NK-92 treated with Interleukin-12 subunit alpha and Interleukin-12 subunit beta, amount 100 ng/mL, for 24 hours (cell line): ENCODE measurements at places on chromosomes 2 and 18.

GRCh38 chr2:235232449-235233433, 261.1 kb upstream of the AGAP1 start:
- no peak for DNase-seq

GRCh38 chr18:25621144-25621543, 269.2 kb upstream of the ZNF521 start:
- DNase-seq, result no peak

DNA sequence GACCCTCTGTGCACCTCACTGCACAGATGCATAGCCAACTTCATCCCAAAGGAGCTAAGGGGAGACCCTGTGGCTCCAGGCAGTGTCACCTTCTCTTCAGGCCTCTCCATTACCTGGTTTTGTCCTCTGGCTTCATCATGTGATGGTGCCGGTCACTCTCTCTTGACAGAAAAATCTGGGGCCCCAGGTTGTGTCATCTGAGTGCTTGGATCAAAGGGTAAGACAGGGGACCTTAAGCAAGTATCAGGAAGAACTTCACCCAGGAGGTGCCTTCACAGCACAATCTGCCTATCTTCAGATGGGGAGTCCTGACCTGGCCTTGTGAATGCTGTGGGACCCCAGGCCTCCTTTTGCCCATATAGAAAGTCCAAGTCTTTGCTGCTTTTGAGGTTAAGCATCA, 104.4 kb downstream of the POLR1A start:
- DNase-seq, result no peak

DNA sequence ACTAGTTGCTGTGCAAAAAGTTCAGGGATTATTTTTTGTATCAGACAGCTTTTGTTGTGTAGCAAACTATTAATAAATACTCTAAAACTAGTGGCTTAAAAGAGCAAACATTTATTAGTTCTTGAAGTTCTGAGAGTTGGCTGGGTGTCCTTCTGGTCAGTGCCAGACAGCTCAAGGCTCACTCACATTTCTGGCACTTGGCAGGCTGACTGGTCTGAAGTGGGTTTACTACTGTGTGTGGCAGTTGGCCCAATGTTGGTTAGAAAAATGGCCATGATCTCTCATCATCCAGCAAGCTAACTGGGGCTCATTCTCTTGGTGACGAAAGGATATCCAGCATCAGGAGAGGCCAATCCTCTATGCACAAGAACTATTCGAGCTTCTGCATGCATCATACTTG, 71.4 kb upstream of the ZNF385B start:
- no peak for DNase-seq

DNA sequence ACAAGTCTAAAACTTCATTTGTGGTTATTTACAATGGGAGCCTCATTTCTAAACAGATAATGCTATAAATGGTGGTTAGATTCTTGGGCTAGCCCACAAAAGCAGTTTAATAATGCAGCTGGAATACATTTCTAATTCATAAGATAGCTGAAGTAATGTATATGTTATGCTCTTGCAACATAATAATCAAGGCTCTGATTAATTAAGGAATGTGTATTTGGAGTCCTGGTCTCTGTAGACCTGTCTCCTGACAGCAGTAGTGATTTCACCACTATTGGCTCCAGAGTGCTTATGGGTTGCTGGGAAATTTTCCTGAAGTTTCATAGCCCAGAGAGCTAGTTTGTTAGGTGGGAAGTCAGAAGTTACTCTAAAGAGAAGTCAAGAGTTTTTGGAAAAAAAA, 21.3 kb upstream of the CDC42EP3 start:
- DNase-seq, result no peak

DNA sequence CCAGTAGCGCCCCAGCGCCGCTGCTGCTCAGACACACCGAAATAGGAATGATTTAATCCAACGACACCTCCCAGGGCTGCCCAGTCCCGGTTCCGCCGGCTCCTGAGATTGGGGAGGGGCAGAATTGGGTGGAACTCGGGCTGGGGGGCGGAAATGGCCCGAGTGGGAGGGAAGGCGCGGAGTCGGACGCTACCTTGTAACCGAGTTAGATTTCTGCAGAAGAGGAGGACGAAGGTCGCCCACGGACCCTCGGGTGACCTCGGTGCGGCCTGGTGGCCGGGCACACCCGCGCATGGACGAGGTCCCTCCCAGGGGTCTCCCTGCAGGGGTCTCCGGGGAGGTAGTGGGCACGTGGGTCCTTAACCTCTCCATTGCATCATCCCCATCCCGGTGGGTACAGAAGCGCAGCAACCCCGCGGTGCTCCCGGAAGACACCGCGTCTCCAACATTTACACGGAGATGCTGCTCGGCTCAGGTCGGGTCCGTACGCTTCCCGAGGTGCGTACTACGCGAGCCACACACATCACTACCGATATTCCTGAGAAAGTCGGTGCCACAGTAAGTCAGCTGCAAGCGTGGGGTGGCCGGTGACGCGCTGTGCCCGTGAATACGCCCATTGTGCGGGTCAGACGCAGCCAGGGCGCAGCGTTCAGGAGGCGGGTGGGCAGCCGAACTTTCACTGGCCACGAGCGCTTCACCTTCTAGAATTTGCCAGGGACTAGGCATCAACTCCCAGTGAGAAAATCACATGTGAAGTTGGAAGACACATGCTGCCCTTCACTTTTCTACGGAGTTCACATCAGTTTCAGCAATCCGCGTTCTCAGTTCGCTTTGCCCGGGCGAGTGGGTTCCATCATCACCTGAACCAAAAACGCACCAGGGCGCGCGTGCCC, 3.0 kb downstream of the ZNF516 start:
- no peak for DNase-seq

GRCh38 chr2:42862669-42863185, 70.3 kb upstream of the HAAO start:
- no peak for DNase-seq

DNA sequence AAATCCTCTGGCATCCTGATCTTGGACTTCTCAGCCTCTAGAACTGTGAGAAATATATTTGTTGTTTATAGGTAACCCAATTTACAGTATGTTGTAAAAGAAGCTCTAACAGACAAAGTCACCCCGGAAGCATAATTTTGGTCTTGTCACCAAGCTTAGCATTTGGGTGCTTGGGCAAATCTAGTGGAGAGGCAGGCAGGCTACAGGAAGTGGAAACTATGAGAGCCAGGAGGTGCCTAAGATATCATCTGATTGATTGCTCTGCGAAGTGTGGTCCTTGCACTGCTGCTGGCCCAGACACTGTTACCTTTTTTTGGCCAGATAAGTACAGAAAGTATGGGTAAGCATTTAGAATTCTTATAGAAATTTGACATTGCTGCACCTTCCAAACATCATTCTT, 102.9 kb downstream of the CDC42EP3 start:
- no peak for DNase-seq

DNA sequence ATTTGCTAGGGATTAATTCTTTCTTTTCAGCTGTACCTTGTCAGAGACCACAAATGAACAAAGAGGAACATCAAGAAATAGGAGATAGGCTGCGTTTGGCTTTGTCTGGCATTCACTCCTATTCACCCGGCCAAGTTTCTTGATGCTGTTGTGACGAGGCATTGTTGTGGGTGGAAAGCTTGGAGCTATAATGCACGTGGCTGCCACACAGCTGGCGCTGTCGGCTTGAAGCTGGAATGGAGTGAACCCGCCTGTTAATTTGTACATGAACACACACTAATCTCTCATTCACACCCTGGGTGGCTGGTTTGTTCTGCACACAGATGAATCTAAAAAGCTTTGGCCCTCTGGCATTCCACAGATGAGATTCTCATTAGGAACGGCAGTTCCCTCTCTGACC, 274.9 kb upstream of the GYPC start:
- no peak for DNase-seq

DNA sequence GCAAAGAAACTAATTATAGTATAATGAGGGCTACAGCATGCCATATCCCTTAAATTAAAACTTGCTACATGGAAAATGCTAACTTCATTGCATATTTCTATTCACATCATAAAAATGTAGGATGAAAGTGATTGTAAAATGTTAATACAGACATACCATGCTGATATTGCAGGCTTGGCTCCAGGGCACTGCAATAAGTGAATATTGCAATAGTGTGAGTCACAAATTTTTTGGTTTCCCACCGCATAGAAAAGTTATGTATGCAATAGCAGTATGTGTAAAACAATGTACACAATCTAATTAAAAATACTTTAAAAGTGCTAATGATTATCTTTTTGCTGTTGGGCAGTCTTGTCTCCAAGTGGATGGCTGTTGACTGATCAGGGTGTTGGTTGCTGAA, 162.1 kb downstream of the CD8B2 start:
- no peak for DNase-seq
